ENCODE measurements at places on chromosomes 7 and 10.

DNA sequence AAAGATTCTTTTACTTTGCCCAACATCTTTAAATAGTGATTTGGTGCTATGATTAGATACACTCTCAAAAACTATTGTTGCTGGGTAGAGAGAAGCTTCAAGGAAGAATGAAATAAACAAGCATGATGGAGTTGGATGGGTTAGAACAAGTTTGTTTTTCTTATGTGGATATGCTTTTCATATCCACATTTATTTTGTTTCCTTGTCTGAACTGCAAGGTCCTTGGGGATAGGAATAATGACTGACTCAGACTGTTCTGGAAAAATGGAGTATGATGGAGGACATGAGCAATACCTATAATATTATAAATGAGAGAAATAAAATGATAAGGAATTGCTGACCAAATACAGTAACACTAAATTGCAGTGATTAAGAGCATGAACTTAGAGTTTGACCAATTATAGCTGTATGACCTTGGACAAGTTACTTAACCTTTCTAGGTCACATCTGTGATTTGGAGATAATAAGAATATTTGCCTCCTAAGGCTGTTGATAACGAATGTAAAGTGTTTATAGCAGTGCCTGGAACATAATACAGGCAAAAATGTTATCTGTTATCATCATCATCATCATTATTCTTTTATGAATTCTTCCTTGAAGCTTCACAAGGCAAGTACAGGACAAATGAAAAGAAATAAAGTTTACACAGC, 847.5 kb downstream of the LRMDA start:
- no peak for DNase-seq

- no peak for DNase-seq
Observed at GRCh38 chr10:122243550-122243949, 27.5 kb upstream of the BTBD16 start.

DNA sequence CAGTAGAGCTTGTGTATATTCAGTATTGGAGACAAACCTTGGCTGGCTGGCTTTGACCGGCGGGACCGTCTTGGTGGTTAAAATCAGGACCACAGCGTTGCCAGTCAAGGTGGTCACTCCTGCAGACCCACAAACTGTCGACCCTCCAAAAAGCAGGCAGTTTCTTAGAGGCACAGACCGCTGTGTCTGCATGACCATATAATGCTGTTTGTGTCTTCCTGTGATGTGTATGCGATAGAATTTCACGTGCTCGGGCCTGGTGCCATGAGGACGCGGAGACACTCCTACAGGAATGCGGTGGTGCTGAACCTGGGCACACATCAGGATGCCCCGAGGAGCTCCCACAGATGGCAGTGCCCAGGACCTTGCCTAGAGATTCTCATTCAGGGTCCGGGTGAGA, 34.8 kb downstream of the BNIP3 start:
- DNase-seq, result no peak

DNA sequence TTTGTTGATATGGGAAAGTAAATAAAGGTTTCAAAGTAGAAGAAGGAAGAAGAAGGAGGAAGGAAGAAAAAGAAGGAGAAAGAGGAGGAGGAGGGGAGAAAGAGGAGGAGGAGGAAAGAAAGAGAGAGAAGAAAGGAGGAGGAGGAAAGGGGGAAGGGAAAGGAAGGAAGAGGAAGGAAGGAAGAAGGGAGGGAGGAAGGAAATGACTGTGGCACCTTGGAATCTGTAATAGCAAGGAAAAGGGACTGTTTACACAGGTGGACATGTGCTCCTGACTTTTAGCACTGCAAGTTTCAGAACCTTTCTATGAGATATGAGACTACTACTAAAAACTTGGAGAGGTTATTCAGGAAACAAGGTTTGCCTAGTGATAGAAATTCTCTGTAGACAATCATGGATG, 153.2 kb downstream of the BTAF1 start:
- DNase-seq, result no peak

DNA sequence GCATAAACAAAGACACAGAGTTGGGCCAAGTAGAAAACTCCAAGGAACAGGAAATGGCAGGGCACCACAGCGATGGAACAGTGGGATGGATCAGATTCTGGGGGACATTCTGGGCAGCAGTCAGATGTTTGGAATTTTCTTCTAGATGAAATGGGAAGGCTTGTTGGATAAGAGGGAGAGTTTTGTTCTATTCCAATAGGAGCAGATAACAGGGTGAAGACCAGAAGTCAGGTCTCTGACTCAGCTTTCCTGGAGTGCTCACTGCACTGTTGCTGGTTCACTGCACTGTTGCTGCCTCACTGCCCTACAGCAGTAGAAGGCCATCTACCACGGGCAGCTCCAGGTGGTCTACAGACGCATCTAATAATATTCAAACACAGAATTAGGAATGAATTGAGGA, 135.6 kb downstream of the ATE1 start:
- no peak for DNase-seq

GRCh38 chr7:130723784-130724183, 10.2 kb downstream of the KLF14 start:
- no peak for DNase-seq
